Urothelium cell line (cell line): ENCODE measurements at places on chromosomes 4 and X.

DNA sequence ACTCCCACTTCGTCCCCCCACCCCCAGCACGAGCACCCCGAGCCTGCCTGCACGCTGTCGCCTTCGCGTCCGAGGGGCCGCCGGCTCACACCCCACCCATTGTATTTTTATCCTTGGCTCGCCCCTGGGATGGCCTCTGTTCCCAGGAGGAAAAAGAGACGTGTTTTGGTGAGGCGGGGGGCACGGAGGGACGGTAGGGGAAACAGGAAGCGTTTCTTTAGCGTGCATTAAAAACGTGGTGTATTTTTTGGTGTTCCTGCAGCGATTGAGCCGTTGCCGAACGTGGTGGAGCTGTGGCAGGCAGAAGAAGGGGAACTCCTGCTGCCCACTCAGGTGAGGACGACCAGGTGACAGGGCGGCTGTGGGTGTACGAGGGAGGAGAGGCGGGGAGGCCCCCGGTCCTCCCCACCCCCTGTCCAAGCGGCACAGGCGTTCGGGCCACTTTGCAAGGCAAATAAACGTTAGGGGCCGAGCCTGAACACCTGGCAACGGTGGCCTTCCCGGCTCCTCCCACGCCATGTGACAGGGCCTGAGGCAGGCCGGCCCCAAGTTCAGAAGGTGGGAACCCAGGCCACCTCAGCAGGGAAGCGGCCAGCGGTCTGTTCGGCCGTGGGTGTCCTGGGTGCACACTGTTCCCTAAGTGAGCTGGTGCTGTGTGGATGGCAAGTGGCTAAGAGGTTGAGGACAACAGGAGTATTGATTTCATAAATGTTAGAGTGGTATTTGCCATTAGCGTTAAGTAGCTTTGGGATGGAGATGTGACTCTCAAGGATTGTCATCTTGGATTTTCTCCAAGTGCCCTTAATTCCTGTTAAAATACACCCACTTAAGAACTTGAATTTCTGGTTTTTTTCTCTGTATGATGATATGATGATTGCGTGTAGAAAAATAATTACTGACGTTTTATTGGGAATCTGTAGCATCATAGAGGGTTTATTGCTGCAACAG, 1.1 kb downstream of the TMEM131L start:
- DNase-seq, result peak; percentile 50

DNA sequence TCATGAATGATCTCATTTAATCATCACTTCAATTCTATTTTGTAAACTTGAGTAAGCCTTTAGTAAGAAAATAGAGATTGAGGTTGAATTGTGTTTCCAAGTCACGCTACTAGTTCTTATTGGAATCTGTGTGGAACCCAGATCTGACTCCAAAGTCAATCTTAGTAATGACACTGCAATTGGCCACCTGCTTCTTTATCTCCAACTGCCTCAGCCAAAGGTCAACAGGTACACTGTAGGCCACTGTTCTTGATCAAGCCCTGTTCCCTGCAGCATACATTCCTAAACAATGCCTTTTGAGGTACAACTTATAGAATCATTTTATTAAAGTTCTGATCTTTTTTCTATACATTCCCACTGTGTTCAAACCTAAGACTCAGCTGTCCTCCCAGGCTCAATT, 45.5 kb upstream of the CXCL13 start:
- no peak for DNase-seq

- DNase-seq, result no peak
These were observed 7.4 kb downstream of the LPAR4 start for GRCh38 chrX:78754917-78755316.

DNA sequence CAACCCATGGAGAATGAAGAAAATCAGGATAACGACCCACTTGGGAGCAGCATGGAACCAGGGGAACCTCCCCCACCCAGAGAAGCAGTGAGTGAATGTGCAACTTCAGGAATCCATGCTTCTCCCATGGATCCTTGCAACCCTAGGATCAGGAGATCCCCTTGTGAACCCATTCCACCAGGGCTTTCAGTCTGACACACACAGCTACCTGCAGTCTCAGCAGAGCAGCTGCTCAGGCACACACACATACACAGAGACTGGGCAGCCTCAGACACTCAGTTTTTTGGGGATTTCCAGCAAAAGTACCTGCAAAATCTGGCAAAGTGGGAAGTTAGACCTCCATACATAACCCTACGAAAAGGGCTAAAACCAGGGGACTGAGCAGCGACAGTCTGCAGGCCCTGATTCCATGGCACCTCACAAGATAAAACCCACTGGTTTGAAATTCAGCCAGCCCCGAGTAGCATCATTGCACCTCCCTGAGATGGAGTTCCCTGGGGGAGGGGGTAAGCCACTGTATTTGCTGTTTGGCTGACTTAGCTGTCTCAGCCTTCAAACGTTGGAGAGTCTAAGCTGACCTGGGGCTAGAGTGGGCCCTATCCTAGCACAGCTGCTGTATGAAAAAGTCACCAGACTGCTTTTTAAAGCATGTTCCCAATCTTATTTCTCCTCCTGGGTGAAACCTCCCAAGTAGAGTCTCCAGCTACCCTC, 737.5 kb upstream of the NDST4 start:
- DNase-seq, result no peak

DNA sequence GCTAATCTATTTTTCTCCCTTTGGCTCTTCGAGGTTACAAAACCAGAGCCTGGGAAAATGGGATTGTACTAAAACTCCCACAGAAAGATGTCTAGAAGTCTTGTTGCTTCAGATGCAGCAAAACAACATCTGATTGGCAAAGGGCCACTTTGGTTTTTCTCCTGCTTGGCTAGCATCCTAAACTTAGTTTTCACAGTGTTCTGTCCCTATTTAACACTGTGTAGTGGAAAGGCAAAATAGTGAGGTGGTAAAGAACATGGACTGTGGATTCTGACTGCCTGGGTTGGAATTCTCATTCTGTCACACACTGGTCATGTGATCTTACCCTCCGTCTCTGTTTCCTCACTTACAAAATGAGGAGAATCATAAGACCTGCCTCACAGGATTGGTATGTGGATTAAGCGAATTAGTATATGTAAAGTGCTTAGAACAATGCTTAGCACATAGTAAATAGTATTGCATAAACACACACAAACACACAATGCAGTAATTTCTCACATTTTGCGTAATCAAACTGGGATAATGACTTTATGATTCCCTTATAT, 23.5 kb downstream of the TIGD2 start:
- DNase-seq, result no peak

DNA sequence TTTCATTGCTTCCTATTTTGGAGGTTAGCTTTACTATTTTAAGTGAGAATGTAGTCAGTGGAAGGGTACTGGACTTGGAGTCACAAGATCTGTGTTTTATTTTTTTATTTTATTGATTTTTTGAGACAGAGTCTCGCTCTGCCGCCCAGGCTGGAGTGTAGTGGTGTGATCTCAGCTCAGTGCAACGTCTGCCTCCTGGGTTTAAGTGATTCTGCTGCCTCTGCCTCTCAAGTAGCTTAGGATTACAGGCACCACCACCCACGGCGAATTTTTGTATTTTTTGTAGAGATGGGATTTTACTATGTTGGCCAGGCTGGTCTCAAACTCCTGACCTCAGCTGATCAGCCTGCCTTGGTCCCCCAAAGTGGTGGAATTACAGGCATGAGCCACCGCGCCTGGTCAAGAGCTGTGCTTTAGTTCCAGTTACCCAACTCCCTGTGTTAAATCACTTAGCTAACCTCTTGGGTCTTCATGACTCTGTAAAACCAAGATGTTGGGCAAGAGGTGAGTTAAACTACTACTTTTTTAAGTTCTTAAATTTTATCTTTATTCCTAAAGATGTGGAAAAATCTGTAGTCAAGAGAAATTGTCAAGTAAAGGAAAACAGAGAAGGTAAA, 11.2 kb downstream of the USP9X start:
- DNase-seq, result no peak

DNA sequence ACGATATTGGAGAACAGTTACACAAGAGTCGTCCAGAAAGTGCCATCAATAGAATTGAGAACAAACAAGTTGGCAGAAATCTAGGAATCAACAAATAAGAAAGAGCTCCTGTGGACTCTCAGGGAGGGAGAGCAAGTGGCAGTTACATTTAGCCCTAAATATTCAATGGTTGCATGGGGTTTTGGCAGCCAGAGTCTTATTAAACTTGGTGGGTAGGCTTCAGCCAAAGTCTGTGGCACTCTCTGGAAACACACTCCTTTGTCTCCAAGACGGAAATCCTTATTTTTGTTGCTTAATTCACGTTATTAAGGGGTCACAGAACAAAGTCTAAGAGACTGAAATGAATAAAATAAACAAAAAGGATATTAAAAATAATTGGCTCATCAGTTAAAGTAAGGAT, 742.2 kb upstream of the ATOH1 start:
- no peak for DNase-seq

DNA sequence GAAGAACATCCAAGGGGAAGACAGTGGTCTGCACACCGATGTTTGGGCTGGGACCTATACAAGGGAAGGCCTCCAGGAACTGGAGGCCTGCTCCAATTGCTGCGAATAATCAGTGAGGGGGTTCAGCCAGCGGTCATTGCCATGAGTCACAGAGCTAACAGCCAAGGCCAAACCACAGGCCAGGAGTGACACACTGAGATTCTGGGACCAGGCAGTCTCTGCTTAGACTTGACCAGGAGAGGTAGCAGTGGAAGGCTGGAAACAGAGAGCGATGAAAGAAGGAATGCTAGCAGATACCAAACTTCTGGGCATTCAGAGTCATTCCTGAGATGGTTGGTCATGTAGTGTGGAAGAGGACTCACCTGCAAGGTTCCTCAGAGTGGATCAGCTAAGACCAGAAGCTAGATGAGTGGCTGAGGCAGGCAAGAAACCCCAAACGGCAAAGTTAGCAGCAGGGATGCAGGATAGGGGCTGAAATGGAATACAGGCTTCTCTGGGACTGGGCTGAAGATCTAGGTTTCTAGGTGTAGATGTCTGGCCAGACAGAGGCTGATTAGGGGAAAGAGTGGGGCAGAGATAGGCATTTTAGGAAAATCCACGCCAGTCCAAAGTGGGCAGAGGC, 54.7 kb downstream of the CNGA2 start:
- peak; percentile 60 for DNase-seq
